ENCODE measurements at places on chromosomes 6 and 20.

- ATAC-seq = no peak
Measured at GRCh38 chr6:122754191-122754731, 25.3 kb upstream of the FABP7 start.

DNA sequence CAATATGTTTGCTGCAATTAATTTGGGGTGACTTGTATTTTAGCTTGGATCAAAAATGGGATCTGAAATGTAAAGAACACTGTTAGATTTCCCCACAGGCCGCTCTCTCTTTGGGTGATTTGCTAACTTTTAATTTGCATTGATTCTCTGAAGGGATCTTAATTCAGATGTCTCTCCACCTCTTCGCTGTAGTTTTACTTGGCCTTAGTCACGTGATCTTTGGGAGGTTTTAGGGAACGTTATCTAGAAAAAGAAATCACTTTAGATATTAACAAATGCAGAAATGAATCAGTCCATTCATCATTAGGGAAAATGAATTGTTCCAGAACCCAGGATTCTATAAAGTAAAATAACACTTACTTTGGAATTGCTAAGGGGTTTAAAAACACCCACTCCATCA is 390.2 kb downstream of the THBS2 start:
- no peak for ATAC-seq

DNA sequence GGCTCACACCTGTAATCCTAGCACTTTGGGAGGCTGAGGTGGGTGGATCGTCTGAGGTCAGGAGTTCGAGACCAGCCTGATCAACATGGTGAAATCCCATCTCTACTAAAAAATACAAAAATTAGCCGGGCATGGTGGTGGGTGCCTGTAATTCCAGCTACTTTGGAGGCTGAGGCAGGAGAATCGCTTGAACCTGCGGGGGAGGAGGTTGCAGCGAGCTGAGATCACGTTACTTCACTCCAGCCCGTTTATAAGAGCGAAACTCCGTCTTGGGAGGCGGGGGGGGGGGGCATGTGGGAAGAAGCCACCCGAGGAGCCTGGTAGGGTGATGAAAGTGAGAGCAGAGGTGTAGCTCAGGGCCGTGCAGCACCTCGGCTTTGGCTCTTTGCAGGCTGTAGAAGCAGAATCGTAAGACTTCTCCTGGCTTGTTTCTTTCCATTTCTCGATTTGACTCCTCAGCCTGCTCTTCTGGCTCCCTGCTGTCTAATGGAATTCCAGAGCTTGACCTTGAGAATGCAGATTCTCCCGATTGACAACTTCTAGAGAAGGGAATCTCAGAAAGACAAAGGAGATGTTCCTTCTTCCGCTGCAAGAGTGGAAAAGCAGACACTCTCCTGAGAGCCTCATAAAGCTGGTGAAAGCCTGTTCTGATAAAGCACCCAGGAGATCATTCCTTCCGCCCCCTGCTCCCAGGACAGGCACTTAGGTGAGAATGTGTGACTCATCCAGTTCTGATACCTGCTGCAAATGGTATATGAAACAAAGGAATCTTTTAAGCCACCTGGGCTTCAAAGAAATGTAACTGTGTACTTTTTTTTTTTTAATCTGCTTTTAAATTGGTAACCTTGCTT is 26.0 kb upstream of the PPP1R16B start:
- ATAC-seq = no peak

- peak; percentile 44 for ATAC-seq
Measured at GRCh38 chr6:71386215-71386614, 97.6 kb downstream of the OGFRL1 start.

DNA sequence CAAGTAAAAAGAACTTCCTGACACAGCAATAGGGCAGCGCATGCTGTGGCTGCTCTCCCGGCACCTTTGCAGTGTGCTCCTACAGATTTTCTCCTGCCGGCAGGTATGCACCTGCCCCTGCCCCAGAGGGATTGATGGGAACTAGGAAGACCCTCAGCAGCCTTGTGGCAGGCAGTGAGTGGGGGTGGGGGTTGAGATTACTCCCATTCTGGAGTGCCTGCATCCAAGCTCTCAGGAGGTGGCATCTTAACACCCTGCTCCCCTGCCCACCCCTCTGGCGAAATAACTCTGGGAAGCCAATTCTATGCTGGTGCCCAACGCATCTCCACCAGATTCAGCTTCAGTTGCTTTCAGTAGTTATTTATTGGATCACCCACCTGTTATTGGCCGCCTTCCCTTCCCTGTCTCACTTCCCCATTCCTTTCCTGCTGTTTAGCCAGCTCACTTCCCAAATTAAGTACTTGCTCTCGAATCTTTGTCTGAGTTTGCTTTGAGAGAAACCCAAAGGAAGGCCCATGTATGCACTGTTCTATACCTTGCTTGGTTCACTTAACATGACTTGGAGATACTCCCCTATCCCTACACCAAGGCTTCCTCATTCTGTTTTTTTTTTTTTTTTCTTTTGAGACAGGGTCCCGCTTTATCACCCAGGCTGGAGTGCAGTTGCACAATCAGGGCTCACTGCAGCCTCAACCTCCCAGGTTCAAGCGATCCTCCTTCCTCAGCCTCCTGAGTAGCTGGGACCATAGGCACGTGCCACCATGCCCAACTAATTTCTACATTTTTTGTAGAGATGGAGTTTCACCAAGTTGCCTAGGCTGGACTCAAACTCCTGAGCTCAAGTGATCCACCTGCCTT is 29.3 kb upstream of the SLC23A2 start:
- ATAC-seq = no peak

DNA sequence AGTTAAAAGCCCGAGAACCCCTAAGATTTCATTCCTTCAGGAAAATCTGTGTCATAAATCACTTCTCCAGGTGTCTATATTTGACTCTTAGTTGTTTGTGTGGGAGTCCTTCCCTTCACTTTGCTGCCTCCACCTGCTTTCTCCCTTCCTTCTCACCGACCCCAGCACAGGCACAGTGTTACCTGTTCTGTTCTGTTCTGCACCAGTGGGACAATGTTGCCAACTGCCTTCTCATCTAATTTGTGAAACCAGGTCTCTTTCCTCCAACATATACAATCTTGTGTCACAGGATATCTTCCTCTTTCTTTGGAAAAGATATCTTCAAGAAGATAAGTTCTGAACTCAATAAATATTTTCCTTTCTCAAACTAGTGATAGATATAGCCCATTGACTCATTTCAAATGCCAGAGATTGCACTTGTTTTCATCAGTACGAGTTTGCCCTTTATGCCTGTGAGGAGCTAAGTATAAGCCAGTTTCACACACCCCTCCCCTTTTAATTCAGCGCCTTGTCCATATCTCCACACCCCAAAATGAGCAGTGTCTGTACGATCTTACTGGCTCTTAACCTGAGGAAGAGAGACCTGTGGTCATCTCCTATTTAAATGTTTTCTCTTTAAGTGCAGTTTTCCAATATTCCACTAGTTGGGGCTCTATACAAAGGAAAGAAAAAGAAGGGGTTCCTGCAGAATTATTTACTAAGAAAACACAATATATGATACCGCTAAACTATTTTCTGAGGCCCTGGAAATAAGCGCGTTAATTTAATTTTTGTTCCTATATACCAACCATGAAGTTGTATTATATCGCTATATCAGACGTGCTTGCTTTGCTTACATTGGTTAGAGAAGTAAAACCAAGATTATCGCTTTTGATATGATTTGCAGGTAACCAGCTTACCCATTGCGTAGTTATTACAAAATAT is 81.6 kb upstream of the PREP start:
- ATAC-seq = peak; percentile 74

DNA sequence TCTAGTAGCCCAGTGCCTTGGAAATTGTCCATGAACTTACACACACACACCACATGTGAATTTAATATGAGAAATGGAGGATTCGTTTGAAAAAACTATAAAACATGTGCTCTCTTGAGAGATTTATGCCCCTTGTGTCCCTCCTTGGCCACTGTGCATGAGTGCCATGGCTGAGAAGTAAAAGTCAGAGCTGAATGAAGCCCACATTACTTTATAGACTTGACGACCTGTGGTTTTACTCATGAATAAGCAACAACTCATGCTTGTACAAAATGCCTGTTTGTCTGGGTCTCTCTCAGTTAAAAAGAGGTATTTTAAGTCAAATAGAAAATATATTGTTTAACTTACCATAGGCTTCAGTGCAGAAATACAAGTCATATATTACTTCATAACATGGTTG is 102.7 kb downstream of the KCNQ5 start:
- no peak for ATAC-seq

DNA sequence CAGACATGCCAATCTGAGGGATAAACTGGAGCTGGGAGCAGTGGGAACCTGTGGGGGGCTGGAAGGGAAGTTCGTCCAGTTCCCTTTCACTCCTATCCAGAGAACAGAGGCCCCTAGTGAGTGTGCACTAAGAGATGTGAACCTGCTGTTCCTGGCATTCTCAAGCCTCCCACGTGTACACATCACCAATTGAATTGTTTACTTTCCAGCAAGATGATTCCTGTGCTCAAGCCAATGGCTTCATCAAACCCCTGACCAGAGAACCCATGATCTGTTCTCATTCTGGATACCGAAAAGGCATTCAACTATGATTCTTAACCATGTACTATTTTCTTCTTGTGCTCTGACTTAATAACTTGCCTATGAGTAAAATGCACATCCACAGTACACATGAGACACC is 10.2 kb upstream of the SLC22A3 start:
- no peak for ATAC-seq

DNA sequence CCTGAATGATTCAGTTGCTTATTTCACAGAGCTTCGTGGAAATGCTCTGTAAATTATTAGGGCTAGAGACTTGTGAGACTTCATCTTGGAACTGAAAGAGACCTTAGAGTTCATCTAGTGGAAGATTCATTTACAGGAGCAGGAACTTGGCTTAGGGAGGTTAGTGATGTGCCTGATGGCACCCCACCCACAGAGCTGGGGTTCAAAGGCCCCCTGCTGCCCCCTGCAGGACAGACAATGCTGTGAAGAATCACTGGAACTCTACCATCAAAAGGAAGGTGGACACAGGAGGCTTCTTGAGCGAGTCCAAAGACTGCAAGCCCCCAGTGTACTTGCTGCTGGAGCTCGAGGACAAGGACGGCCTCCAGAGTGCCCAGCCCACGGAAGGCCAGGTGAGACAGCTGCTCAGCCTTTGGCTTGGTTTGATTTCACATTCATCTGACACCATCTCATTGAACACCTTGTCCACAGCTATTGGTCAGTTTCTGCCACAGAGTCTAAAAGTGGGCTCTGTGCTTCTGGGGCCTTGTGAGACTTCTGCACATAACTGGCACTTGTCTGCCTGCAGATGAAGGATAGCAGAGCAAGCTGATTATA is 25.1 kb downstream of the MYBL2 start:
- peak; percentile 93 for ATAC-seq

DNA sequence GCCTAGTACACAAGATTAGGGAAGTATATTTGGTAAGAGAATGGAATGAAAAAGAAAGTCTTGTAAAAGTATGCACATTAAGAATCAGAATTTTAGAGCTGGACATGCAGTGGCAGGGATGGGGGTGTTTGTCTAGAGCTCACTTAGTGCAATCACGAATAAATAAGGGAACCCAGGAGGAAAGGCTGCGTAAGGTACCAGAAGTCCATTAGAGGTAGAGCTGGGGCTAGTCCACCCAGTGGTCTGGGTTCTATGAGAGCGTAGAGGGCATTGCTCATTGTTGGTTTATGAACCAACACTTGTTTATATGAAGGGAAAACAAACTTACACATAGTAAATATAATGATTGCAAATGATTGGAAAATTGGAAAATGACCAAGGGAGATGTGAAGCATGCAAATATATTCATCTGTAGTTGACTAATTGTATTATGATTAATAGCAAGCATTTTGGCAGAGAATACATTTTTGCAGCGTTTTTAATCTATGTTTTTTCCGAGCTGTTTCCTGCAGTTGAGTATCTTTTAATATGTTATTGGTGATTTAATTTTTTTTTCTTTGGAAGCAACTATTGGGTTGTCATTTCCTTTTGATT is 3.2 kb downstream of the CDC40 start:
- ATAC-seq = no peak

GRCh38 chr6:54448617-54449016 is 140.4 kb downstream of the TINAG start:
- ATAC-seq = no peak

GRCh38 chr20:47150403-47151152 is 205.9 kb downstream of the ZMYND8 start:
- peak; percentile 100 for ATAC-seq

DNA sequence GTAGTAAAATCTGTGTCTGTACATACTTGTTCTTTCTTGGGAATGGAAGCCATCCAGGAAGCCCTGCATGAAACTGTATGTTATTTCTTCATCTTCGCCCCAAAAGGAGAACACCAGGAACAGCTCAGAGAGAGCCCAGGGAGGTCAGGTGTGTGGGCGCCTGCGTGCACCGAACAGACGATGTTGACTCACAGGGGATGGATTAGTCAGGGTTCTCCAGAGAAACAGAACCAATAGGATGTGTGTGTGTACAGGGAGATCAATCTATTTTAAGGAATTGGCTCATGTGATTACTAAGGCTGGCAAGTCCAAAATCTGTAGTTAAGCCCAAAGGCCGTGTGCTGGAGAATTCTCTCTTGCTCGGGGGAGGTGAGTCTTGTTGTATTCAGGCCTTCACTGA is 45.7 kb downstream of the RNASET2 start:
- no peak for ATAC-seq

GRCh38 chr20:9500121-9500520 is 14.3 kb upstream of the LAMP5 start:
- peak; percentile 49 for ATAC-seq

GRCh38 chr6:169801396-169802160 is 50.2 kb downstream of the ERMARD start:
- no peak for ATAC-seq

DNA sequence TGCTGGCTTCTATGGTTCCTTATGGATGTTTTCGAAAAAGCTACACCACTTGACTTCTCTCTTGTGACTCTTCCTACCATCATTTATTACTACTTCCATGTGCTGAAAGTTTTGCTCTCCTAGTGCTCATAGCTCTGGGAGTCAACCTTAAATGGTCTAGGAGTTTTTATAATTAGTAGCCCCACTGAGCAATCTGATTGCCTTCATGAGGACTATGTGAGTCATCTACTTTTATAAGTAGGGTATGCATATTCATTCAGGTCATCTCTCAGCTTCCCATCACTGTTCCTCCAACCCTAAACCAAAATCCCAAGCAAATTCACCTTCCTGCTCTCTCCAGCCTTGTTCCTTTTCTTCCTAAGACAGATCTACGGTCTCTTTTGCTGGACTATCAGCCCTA is 17.4 kb upstream of the FAXC start:
- no peak for ATAC-seq

Data from SK-N-SH treated with all-trans-retinoic acid at 6 μM for 48 hours (cell line).